ENCODE measurements at places on chromosomes 2 and 18.

DNA sequence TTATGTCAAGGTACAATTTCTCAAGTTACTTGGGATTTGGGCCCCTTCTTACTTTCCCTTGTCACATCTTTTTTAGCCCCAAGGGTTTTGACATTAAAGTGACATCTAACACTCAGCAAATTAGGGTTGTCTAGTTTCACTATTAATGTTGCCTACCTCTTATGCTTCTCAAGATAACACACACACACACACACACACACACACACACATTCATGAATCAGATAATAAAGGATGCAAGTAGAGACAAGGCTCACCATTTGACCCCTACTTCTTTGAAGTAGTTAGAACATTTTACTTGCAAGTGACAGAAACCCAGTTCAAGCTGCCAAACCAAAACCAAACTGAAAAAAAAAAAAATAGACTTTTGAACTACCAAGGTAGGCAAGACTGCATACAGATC is 138.8 kb downstream of the TRIB2 start:
- no peak for DNase-seq

DNA sequence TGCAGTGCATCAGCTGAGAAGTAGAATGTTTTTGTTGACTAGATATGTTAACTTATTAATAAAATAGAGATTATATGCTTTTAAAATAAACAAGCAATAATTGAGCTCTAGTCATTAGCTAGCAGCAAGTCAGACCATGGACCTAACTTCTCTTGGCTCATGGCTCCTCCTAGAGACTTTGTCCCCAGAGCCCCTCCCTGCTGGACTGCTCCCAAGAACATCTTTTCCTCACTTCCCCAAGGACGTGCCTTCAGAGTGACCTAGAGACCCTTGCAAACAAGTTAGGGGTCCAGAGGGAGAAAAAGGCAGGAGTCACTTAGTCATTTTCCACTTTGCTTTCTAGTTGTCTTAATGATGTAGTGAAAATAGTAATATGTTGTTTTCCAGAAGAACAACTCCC is 312.5 kb upstream of the NRP2 start:
- no peak for DNase-seq

DNA sequence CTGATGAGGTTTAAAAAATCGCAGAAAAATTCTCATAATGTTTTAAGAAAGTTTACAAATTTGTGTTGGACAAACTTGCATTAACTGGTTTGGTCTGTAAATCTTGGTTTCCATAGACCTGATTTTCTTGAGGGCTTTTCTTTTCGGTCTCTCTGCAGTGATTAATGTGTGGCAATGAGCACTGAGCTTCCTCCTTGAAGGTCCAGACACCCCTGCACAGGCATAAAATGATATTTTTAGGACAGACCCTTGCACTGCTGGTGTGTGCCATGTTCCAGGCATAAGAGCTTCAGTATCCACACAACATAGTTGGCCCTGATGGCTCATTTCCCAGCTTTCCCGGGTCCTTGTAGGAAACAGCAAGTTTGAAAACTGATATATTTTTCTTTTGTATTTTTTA is 33.7 kb downstream of the MRPL33 start:
- no peak for DNase-seq

DNA sequence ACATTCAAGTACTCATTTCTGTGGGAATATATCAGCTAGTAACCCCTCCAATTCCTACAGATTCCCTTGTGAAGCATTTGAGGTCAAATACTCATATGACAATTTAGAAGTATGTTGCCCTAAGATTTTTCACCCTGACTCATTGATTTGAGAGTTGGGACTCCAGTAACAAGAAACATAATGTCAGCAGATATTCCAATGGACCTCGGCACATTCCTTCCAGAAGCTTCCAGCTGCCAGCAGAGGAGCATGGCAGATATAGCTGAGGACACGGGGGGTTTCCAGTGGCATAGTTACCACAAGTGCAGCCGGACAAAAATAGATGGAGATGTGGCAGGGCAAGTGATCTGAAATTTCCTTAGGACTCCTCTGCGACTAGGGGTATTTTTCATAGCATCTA is 101.9 kb upstream of the ARHGAP28 start:
- DNase-seq, result no peak

GRCh38 chr2:236551471-236552211 is 18.0 kb upstream of the ACKR3 start:
- no peak for DNase-seq

GRCh38 chr2:6845903-6846302 is 19.8 kb downstream of the CMPK2 start:
- DNase-seq, result no peak

DNA sequence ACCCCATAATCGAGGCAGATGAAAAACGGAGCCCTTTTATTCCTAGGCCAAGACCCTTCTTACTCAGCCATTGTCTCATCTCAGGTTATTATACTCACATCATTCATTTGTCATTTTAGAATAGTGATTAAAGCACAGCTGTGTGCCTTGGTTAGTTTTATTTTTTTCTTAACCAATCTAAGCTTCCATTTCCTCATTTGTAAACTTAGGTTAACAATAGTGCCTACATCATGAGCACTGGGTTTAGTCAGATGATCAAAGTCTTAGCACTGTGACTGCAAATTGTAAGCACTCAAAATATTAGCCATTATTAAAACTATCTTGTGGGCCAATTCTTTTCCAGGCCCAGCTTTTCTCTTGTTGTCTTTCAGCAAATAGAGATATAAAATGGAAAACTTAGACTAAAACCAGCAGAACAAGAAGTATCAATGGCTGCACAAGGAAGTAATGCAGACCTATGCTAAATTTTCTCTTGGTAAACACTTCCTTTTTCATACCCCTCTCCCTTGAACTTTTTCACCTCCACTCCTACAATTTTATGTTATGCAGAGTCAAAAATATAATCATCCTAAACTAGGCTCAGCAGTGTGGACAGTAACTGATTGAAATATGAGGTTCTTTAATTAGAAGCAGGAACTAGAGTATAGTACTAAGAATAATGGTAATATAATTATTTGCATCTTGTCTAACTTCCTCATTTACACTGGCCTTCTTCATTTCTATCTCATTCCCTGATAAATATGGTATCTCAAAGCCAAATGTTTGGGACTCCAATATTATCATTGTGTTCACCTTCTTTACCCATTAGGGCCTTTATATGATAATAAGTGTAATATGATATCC is 21.5 kb upstream of the GALNT3 start:
- no peak for DNase-seq

DNA sequence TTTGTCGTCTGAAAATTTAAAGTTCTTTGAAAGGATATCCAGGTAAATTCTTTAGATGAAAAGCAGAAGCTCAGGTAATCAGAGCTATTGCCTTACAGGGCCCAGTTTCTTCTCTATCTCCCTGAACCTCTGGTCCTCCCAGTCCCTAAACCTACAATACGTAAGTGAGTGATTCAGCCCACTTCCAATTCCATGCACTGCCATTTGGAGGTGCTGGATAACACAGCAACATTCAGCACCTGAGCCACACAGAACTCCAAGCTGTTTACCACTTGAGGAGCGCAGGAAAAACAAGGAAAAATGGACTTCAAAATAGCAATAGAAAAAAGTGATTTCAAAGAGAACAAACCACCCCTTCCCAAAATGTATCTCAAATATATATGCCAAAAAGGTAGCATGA is 105.0 kb upstream of the DNAJC10 start:
- DNase-seq, result no peak

DNA sequence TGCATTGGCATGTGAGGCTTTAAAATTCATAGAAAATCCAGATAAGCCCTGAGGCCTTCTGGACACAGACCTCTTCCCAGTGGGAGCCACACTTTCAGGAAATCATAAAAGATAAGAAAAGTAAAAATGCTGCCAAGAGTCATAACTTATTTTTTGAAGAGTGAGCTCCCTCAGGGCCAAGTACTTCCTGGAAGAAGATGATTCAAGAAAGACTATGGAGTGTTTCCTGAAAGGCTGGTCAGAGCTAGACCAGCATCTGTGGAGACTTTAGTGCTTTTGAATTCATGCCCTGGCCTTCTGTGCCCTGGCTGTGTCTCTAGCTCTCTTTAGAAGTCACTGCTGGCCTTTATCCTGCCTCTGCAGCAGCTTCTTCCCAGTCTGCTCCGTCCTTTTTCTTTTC is 6.4 kb upstream of the XDH start:
- no peak for DNase-seq

DNA sequence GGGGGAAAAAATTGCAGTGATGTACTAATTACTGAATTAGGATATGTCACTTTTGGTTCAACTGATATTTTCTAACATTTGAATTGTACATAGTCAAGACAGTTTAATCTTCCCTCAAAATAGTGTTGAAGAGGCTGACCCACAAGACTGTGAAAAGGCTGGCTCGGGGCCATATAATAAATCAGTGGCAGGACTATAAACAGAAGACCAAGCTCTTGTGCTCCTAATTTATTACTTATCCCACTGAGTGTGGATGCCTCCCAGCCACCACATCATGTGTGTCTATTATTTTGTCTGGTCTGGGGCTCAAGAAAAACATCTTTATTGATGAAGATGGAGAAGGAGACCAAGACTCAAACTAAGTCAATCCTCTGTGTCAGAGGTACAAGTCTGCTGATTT is 64.4 kb downstream of the PLEKHM3 start:
- no peak for DNase-seq

GRCh38 chr2:203596183-203596582 is 61.1 kb upstream of the RAPH1 start:
- DNase-seq, result no peak

GRCh38 chr2:240998706-240998994 is 232 bp downstream of the SNED1 start:
- no peak for DNase-seq

- DNase-seq, result no peak
Observed at GRCh38 chr2:238987352-238987981, 139.6 kb downstream of the TWIST2 start.

GRCh38 chr2:36485521-36485920 is 112.4 kb downstream of the FEZ2 start:
- no peak for DNase-seq

DNA sequence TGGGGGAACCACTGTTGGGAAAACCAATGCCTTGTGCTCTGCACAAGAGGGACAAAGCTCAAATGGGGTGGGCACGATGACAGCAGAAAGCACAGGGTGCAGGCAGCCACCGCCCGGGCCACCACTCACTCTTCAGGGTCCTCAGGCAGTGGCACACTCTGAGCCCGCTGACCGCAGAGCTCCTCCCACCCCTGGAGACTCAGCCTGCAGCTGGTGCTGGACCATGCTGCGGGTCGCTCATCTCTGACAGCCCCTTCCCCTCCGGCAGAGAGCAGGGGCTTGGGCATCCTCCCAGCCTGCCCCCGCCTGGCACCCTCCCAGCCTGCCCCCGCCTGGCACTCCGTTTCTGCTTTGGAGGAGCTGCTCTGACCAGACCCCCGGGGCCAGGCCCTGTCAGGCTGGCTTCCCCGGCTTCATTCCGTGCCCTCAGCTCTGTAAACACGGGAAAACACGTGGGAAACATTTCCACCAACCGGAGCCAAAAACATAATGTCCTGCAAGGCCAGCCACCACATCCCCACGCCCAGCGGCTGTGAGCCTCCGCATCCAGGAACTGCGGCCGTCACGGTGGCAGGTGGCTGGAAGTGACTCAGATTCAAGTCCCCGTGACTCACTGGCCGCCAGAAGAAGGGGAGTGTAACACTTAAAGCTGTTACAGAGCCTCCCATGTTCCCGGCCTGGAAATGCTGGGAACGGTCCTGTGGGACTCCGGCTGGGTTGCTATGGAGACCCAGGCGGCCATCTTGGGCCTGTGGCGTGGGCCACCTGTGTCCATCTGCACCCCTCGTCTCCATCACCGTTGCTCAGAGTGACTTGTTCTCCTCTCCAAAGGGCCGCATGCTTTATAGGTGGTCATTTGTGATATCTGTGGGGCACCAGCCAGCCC is 6.8 kb upstream of the SNED1 start:
- no peak for DNase-seq
